AG08395 (cell line): ENCODE measurements at places on chromosomes 1 and 21.

GRCh38 chr1:199937161-199937560, 90.3 kb upstream of the NR5A2 start:
- DNase-seq, result no peak

- DNase-seq, result no peak
These were observed 67.7 kb upstream of the AJAP1 start for GRCh38 chr1:4586611-4587160.

- no peak for DNase-seq
These were observed 4.6 kb upstream of the UMODL1 start for GRCh38 chr21:42066521-42066920.

GRCh38 chr1:55275941-55276341, 60.8 kb upstream of the USP24 start:
- peak; percentile 46 for DNase-seq

DNA sequence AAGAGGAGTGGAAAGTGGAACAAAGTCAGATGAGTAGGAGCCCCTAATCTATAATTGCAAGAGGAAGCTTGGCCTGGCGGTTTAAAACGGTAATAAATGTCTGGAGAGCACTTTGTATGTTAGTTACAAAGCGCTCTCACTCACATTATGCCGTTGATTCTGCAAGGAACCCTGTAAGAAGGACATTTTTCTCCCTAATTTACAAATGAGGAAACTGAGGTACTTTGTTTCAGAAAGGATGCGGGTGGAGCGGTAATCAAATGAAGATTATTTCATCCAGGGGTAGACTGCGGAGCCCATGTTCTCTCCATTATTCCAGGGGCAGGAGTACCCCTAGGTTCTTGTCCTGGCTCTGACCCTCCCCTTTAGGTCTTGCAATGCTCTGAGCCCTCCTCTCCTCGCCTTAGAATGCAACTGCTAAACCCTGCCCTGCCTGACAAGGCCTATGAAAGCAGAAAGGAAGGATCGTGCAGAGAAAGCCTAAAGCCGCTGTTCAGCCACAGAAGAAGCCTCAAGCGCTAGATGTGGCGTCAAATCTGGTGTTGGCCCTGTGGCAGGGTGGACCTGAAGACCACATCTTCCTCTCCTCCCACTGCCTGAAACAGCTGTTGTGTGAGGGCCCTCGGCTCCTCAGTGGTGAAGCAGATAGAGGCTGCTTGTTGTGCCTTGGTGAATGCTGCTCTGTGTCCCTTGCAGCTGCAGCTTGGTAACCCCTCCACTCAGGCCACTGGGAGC, 588 bp upstream of the PACC1 start:
- DNase-seq, result no peak

- no peak for DNase-seq
These were observed 3.3 kb downstream of the POGZ start for GRCh38 chr1:151455966-151456365.

- DNase-seq, result no peak
These were observed 26.4 kb downstream of the COL6A2 start for GRCh38 chr21:46124083-46124925.

GRCh38 chr1:8797216-8797615, 20.2 kb downstream of the RERE start:
- DNase-seq, result no peak

- no peak for DNase-seq
These were observed 21.9 kb upstream of the NEK2 start for GRCh38 chr1:211697356-211697755.

DNA sequence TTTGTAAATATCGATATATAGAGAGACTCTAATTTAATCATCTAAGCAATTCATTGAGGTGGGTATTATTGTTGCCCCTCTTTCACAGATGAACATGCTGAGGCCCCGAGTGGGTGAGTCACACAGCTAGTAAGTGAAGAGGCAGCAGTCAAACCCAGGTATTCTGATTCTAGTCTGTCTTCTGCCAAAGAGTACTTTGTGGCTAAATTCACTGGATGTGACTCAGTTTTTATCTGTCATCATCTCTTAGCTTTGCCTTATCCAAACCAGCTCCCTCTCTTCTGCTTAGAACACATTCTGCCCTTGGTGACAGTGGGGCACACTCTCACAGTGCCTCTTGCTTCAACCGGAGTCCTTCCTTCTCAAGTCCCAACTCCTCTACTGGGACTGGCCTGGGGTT, 11.5 kb downstream of the FCRL5 start:
- DNase-seq, result no peak

DNA sequence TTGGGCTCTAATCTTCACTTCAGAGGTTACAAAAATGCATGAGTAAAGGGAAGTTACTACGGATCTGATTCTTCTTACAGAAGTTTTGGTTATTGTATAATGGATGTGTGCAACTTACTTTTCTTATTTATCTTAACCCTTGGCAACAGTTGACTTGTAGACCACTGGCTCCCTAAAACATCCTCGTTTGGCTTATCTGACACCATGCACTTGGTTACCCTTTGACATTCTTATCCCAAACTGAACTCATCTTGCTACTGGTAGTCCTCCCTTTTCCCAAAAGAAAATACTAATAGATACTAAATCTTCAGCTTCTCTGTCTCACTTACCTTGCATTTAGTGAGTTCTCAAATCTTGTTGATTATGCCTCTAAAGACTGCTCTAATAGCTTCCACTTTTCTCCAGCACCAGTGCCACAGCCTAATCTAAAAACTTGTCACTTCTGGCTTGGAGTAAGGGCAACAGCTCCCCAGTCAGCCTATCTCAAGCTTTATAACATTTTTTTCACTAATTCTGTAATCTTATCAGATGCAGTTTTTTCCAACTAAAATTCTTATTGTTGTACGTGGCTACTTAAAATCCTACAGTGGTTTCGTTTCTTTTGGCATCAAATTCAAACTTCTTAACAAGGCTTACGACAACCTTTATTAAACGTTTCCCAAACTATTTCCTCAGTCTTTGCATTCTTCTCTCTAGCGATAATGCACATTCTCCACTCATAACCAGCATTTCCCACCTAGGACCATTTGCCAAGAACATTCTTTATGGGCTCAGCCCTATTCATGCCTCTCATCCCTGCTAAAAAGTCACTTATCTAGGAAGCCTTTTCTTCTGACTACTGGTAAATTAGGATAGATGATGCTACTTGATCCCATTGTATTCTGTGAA, 204.2 kb downstream of the KCNT2 start:
- no peak for DNase-seq

- DNase-seq, result no peak
These were observed 52.1 kb downstream of the KCNAB2 start for GRCh38 chr1:6097824-6098223.

DNA sequence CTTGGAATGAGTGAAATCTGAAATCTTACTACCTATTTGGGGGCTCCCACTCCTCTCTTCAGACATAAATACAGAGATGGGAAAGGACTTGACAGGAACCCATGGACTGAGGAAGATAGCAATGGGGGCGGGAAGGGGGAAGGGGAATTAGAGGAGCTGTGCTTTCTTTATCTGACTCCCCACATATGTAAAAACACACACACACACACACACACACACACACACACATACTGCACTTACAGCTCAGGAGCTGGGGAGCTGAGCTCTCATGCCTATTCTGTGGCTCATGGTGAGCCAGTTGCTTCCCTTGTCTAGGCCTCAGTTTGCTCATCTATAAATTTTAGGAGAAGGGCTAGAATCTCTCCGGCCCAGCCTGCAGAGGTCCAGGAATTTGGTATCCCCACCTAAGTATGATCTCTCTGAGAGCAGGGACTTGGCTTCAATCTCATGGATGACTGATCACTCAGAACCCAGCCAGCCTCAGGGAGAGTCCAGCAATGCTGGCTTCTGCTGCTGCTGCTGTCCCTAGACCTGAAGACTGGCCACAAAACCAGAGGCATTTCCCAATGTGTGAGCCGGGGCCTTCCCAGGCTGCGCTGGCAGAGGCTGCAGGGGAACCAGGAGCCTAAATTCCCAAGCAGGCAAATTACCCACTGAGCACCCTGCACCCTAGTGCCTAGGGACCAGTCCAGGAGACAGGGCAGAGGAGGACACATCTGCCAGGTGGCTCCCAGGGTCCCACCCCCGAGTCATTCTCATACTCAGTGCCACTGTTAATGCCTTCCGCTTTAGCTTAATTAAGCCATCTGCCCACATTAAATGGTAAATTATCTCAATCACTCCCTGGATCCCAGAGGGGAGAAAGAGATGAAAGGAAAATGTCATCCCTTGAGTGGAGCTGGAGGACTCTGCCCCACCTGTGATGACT, 57.5 kb upstream of the RBM15 start:
- no peak for DNase-seq

- DNase-seq, result peak; percentile 89
These were observed 73.2 kb upstream of the ABCG1 start for GRCh38 chr21:42145569-42146272.

DNA sequence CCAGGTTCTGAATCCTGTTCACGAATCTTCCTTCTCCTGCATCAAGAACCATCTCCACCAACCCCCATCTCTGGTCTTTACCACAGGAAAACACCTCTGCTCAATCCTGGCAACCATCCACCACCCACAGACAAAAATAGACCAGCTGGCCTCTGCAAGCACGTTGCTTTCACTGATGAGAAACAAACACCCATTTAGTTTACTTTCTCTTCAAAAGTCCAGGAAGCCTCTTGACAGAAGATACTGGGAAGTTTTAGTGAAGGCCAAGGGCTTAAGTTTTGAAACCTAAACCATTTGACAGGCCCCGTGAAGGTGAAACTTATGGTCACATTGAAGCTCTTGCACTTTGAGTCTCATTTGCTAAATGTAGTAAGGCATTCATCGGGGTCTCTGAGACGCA, 122.6 kb upstream of the PPP2R5A start:
- DNase-seq, result peak; percentile 43

DNA sequence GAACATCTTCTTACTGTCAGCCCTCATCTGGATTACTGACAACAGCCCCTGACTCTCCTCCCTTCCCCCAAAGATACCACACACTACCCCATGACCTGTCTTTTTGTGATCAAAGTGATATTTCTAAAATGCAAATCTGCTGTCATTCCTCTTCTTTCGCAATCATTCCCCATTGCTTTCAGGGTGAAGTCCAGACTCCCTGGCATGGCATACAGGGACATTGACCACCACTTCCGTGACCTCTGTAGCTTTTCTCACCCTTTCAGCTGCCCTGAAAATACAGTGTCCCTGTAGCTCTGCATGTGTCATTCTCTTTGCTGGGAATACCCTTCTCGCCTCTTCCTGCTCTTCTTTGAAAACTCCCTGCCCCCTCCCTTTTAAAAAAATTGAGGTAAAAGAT, 4.1 kb downstream of the SERINC2 start:
- DNase-seq, result no peak

DNA sequence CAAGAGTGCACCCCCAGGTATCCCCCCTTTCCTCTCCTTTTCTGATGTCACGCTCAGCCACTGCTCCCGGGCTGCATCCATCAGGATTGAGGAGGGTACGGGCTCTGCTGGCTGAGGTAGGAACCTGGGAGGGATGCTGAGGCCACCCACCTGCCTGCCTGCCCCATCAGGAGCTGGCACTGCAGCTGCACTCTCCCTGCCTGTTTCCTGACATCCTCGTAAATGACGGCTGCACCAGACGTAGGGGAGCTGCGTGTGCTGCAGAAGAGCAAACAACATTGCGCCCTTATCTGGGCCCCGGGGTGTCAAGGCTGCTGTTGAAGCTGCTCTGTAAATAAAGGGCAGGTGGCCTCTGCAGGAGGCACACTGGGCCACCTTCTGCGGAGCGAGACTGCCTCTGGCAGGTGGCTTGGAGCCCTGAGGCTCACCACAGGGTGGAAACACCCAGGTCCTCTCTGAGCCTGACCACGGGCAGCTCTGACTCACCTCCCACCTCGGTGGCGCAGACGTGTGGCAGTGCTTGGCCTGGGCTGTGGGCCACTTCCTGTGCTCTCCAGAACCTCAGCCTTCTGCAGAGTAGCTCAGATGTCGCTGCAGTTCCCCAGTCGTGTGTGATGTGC, 30.9 kb downstream of the SNAP47 start:
- DNase-seq, result no peak

GRCh38 chr1:213649373-213649772, 338.4 kb upstream of the PROX1 start:
- DNase-seq, result no peak

DNA sequence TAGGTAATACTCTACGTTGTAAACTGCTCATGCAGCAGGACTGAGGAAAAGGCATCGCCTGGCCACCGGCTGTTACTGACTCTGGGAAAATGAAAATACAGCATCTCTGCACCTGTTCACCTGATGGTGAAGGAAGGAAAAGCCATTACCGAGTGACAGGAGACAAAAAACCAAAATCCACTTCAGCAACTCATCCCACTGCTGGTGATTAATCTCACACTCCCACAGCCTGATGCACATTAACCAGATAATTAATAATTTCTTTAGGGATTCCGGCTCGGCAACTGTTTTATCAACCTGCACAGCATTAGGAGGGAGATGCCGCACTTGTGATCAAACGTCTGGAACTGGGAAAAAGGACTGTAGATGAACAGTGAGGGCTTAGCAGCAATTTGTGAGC, 183.9 kb upstream of the ESRRG start:
- DNase-seq, result no peak

DNA sequence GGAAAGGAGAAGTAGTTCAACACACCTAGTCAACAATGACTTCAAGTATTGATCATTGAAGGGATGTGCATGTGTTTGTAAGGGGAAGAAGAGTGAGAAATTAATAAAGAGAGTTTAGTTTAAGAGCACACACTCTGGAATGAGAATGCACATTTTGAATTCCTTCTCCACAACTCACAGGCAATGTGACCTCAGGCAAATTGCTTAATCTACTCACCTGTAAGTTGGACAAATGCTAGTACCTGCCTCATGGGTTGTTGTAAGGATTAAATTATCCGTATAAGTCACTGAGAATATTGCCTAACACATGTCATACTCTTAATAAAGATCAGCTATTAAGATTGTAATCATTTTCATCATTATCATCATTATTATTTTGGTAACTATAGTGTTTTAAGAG, 204.0 kb upstream of the NFIA start:
- DNase-seq, result no peak

DNA sequence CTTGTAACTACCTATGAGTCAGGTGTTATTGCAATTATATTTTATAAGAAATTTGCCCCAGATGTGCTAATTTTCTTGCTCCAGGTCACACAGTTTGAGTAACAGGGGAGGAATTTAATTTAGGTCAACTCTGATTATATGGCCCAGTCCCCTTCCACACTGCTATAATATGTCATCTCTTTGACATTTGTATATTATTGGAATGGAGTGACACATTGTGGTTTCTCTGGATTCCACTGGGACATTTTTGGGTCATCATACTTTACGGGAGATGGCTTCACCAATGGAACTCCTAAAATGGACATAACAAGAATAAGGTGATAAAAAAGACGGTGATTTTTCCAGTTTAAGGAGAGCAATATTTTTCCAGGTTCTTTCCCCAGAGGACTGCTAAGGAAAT, 191.2 kb downstream of the DISC1 start:
- DNase-seq, result peak; percentile 21

- DNase-seq, result no peak
These were observed 520.8 kb upstream of the ADAMTS5 start for GRCh38 chr21:27487676-27488075.
